NCI-H460 (cell line): ENCODE measurements at places on chromosomes 5 and 9. TPM values are rescaled to one million over a fixed set of nuclear protein-coding genes. Genes with fewer than 3 reads are reported as not detected.
A peak's percentile ranks its signal among the peaks of the same experiment; 100 is the strongest.

GRCh38 chr5:171269717-171270116 is 39.3 kb upstream of the TLX3 start:
- DNase-seq = peak; percentile 43

DNA sequence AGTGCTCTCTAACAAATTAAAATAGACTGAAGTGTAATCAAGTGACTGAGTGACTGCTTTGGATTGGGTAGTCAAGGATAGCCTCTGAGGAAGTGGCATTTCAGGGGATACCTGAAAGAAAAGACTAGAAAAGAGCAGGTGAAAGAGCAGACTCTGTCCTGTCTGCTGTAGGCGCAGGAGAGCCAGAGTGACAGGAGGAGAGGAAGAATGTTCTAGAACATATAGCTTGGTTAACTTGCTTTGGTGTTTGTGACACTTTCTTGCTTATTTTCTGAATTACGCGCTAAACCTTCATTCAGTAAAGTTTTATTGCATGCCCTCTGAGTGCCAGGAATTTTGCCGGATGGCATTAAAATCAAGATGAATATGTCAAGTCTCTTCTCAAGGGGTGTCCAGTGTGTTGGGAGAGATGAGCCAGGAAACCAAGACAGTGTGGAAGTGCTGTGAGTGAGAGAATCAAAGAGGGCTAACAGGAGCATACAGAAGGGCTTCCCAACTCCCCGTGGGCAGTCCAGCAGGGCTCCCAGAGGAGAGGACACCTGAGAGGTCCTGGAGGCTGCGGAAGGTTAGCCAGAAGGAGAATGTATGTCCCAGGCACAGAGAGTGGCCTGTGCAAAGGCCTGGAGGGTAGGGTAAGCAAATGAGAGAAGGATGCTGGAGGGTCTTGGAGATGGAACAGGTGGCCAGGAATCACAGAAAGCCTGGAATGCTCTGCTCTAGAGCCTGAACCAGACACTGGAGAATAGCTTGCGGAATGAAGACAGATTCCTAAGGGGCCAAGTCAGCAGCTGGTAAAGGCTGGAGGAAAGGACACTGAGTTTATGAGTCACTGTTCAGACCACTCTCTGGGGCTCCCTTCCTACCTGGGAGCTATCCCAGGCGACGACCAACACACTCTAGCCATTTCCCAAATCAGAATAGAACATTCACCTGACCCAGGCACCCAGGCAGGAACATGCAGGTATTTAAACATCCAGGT is 59.3 kb downstream of the SLC22A5 start:
- no peak for DNase-seq

- DNase-seq = no peak
Measured at GRCh38 chr9:97934321-97935115, 3.5 kb downstream of the HEMGN start.

The ANKRD20A1 gene
- total RNA-seq = 0.02 TPM in 1 of 2 replicates, not detected in the other

The ODF2 gene
- 39.4 and 47.2 TPM in 2 replicates for total RNA-seq

GRCh38 chr9:118782790-118783463 is 586.3 kb downstream of the BRINP1 start:
- no peak for DNase-seq
